ENCODE measurements at places on chromosomes 13 and 19.

DNA sequence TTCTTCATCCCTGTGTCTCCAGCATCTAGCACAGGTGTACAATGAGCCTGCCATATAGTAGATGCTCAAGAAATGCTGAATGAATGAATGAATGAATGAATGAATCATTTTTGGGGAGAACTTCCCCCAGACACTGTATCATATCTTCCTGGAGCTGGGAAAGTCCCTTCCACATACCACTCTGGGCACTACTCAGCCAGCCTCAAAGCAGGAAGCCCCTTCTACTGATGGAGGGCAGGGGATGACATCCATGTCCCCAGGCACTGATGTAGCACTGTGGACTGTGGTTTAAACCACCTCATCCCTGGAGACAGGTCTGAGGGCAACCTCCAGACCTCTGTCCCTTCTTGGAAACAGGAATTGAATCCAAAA lies 4.8 kb downstream of the GNA15 start:
- no peak for DNase-seq

GRCh38 chr13:105634059-105634458 lies 901.4 kb downstream of the EFNB2 start:
- DNase-seq: no peak

GRCh38 chr13:44309794-44310757 lies 63.5 kb upstream of the SERP2 start:
- no peak for DNase-seq

DNA sequence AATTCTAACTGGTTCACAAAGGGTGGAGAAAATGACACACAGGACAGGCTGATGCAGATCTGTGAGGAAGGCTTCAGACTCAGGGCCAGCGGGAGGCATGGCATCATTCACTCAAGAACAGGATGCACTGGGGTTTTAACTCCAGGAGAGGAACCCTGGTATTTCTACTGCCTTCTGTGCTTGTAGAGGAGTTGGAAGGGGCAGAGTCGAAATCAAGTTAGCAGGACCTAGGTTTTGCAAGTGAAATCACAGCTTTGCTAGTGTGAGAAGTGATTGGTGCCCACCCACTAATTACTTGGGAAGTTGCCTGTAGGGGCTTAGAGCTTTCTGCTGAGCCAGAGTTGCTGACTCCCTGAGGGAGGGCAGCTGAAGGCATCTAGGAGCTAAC lies 92.7 kb downstream of the AKAP11 start:
- no peak for DNase-seq

- DNase-seq: peak; percentile 82
These were observed 60.0 kb downstream of the TPT1 start for GRCh38 chr13:45280751-45281634.
